ENCODE measurements at places on chromosomes 5 and 9.

- no peak for DNase-seq
Measured at GRCh38 chr9:5688109-5688508, 59.2 kb downstream of the RIC1 start.

GRCh38 chr5:429453-430188 lies 13.4 kb upstream of the EXOC3 start:
- DNase-seq, result peak; percentile 8

DNA sequence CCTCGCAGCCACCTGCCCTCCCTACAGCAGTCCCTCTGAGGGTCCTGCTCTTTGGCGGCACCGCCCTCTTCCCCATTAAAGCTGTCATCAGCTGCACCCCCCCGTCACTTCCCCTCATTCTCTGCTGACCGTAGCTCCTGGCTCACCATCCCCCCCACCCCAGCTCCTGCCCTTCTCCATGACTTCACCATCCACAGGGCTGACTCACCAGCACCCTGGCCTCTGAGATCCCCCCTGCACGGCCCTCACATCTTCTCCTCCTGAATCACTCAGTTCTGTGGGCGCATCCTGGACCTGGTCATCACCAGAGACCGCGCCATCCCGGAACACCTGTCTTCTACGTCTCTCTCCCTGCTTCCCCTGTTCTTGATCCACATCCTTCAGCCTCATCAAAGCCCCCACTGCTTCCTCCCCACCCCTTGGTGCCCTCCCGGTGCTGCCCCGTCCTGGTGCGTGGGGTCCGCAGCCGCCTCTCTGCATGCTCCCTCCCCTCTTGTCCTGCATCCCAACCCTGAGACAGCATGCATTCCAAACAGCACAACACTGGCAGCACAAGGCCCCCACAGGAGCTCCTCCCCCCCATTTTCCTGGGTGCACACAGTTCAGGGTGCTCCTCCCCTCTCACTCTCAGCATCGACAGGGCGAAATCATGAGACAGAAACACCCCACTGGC lies 12.9 kb downstream of the FLT4 start:
- DNase-seq, result no peak

GRCh38 chr9:29773676-29774075 lies 2200.4 kb upstream of the C9orf72 start:
- DNase-seq, result no peak
